ENCODE measurements at places on chromosomes 11 and 22.
A peak's percentile ranks its signal among the peaks of the same experiment; 100 is the strongest.

- no peak for DNase-seq
Measured at GRCh38 chr11:7573558-7574296, 59.9 kb downstream of the PPFIBP2 start.

DNA sequence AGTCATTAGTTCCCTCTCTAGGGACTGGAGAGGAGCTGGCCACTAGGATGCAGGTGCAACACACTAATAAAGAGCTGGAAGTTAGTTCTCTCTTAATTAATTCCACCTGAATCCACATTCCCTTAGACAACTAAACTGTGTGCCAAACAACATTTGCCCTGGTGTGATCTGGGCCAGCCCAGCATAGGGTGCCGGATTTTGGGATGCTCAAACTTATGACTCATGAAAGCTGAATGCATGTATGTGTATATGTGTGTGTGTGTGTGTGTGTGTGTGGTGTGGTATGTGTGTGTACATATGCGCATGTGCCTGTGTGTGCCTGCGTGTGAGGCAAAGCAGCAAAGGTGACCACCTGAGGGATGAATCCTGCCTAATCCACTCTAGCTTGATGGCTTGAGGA is 110.7 kb downstream of the EHF start:
- no peak for DNase-seq

- DNase-seq, result peak; percentile 56
Measured at GRCh38 chr22:46043339-46043738, 66.4 kb upstream of the WNT7B start.

DNA sequence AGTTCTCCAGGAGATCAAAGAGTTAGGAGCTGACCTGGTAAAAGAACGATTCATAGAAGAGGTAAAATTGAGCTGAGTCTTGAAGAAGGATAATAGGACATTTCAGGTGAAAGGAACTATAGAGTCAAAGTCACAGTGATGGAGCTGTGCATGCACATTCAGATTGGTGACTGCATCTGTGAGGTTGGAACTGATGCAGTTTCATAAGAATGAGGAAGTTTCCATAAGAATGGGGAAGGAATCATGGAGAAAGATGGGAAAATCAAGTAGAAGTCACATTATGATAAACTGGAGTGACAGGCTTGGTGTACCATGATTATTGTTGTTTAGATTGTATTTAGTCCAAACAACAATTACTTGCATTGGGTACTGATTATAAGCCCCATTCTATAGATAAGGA is 232.2 kb downstream of the FAM76B start:
- DNase-seq, result no peak

- DNase-seq, result no peak
Measured at GRCh38 chr11:28815110-28815509, 706.9 kb downstream of the METTL15 start.

GRCh38 chr11:115606498-115607220 is 102.4 kb upstream of the CADM1 start:
- DNase-seq, result no peak

GRCh38 chr22:22866381-22867111 is 21.1 kb upstream of the IGLL5 start:
- DNase-seq, result no peak

GRCh38 chr11:19525276-19525675 is 187.4 kb upstream of the NAV2 start:
- no peak for DNase-seq

- no peak for DNase-seq
Measured at GRCh38 chr11:11972730-11973341, 35.6 kb downstream of the DKK3 start.

DNA sequence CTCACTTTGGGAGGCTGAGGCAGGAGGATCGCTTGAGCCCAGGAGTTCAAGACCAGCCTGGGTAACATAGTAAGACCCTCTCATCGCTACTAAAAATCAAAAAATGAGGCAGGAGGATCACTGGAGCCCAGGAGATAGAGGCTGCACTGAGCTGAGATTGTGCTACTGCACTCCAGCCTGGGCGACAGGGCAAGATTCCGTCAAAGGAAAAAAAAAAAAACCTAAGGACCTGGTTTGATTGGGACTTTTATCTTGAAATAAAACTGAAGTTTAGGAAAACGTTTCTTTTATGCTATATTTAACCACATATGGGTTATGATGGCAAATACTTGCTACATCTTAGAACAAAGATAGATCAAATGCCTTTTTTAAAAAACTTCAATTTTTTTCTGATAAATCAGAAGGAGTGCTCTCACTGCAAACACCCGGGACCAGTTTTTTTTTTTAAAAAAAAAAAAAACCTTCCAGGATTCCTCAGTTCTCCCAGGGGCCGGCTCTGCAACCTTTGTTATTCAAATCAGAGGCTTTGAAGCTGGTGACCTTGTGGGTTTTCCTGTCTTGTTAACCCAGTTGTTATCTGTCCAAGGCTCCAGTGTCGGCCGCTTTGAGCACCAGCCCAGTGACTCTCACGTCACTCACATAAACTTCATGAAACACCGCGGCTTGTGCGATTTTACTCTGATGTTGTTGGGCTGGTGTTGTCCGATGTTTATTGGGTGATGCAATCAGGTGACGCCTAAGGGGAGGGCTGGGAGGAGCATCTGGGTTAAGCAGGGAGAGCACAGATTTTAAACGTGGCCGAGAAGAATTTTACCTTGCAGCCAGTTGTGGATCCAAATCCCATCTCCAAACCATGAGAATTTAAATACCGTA is 24.7 kb upstream of the SLC22A12 start:
- peak; percentile 73 for DNase-seq

- no peak for DNase-seq
Measured at GRCh38 chr11:115167456-115167855, 336.8 kb downstream of the CADM1 start.

- no peak for DNase-seq
Measured at GRCh38 chr11:82995235-82995634, 76.5 kb downstream of the RAB30 start.

DNA sequence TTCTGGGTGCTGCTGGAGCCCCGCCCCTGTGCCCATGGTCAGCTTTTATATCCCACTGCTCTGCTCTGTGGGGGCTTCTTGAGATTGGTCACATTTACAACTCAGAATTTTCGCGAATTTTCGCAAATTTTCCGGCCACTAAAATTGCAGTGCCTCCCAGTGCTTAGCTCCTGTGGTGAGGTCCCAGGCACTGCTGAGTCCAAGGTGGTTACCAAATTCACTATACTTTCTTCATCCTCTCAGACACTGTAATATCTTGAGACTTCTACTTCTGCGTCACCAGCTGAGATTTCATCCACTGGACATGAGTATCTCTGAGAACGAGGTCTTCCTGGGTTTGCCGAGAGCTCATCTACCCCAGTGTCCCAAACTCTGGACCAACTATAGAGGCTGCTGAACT is 8.7 kb downstream of the KDM4F start:
- no peak for DNase-seq

GRCh38 chr11:406796-407650 is 7.8 kb downstream of the SIGIRR start:
- peak; percentile 91 for DNase-seq

DNA sequence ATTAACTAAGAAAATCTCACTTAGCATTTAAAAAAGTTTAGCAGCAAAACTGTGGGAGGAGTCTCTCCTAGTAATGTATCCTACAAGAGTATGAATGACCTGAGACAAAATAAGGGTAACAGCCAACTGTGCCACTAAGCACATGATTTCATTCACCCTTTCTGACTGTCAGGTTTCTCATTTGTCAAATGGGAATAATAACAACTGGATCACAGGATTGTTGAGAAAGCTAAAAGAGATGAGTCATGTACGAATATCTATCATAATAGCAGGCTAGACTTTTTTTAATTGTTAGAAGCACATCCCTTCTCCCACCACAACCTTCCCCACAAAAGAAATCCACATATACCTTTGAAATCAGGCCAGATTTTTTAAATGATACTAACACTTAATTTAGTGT is 39.5 kb downstream of the MTMR2 start:
- DNase-seq, result no peak

GRCh38 chr11:129215506-129216245 is 23.6 kb upstream of the ARHGAP32 start:
- no peak for DNase-seq

GRCh38 chr11:12811861-12812260 is 137.6 kb downstream of the TEAD1 start:
- no peak for DNase-seq

GRCh38 chr22:37330200-37331033 is 48.1 kb downstream of the CYTH4 start:
- DNase-seq, result no peak

DNA sequence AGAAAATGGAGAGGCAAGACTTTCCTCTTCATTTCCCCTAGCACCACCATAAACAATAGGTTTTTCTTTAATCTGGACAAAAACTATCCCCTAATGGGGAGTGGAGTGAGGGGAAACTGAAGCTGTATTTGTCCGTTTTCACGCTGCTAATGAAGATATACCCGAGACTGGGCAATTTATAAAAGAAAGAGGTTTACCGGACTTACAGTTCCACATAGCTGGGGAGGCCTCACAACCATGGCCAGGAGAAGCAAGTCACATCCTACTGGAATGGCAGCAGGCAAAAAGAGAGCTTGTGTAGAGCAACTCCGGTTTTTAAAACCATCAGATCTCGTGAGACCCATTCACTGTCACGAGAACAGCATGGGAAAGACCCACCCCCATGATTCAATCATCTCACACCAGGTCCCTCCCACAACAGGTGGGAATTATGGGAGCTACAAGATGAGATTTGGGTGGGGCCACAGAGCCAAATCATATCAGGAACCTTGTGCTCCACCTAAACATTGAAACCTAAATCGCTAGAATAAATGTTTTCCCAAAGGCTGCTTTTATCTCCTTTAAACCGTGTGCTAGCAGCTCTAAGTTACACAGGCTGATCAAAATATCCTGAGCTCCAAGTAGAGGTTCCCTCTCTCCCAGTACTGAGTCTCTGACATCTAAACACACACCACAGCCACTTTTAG is 4.3 kb downstream of the UBQLN3 start:
- no peak for DNase-seq

DNA sequence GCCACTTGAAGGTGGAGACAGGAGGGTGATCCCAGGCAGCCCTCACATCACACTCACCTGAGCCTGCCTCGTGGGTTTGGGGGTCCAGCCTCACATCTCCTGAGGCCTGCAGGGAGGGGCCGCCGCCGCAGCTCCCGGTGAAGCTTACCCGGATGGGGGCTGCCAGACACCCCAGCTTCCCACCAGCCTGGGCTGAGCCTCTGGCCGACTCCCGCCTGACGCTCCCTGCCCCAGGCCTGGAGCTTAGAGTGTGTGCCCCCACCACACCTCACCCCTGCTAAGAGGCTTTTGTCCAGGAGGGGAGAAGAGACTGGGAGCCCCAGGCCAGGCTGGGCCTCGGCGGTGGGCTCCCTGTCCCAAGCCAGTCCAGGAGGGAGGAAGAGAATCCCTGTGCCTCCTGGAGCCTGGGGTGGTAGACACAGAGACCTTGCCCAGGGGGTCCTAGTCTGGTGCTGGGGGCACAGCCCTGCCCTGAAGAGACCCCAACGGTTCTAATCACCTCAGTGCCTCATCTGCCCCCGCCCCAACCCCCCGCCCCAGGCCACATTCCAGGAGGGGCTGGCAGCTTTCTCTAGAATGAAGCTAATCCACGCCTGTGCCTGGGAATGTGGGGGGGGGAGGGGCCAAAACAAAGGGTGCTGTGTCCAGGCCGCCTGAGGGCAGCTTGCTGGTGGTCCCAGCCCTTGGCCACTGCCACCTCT is at the start of gene SLC16A8:
SLC16A8 (minus strand) TSS at position 254 of the 701 bp plus-strand sequence. CDS start 1,311 bp downstream, outside the sequence.
- DNase-seq, result peak; percentile 57
